ENCODE measurements at places on chromosomes 1 and 21. TPM values are rescaled to one million over a fixed set of nuclear protein-coding genes. Genes with fewer than 3 reads are reported as not detected.

- H3K4me3 ChIP-seq: no peak overlapping the region
- no peaks in the 10 kb centered on the region for H3K36me3 ChIP-seq
- peak; percentile 28 for DNase-seq
- H3K4me1 ChIP-seq: no peaks in the 10 kb centered on the region
- no peak overlapping the region for H3K27ac ChIP-seq
These were observed 125.1 kb upstream of the KCND3 start for GRCh38 chr1:112114540-112114939.

DNA sequence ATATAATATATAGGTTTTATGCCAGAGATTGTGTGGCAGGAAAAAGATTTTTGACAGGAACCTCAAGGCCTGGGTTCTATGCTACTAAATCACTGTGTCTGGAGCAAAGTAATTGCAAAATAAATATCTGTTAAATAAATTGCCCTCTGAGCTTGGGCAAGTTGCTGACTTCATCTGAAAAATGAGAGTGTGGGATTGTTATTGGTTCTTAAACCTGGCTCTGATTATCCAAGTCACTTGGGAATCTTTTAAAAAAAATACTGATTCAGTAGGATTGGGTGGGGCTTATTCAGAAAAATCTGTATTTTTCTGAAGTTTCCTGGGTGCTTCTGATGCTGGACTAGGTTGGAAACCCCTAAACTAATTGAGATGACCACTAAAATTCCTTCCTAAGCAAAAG, 174.1 kb upstream of the SGIP1 start:
- peak overlapping the region; percentile 29 for H3K27ac ChIP-seq
- peaks cover 44% of the 10 kb centered on the region for H3K4me1 ChIP-seq
- DNase-seq: no peak
- H3K36me3 ChIP-seq: peaks cover 35% of the 10 kb centered on the region
- no peaks in the 10 kb centered on the region for H3K27me3 ChIP-seq
- H3K4me3 ChIP-seq: no peak overlapping the region

TTLL10 gene
- total RNA-seq: not detected

ZFP69 gene
- total RNA-seq: 6.7 TPM

- H3K27me3 ChIP-seq: peaks cover 9% of the 10 kb centered on the region
- no peaks in the 10 kb centered on the region for H3K4me1 ChIP-seq
- DNase-seq: no peak
- H3K36me3 ChIP-seq: no peaks in the 10 kb centered on the region
- H3K27ac ChIP-seq: no peak overlapping the region
These were observed 387.2 kb downstream of the PTPRU start for GRCh38 chr1:29623501-29623900.

All from A673 (cell line).